ENCODE measurements at places on chromosomes 3 and 15.

GRCh38 chr3:154486949-154487348, 57.0 kb upstream of the GPR149 start:
- no peak for DNase-seq

DNA sequence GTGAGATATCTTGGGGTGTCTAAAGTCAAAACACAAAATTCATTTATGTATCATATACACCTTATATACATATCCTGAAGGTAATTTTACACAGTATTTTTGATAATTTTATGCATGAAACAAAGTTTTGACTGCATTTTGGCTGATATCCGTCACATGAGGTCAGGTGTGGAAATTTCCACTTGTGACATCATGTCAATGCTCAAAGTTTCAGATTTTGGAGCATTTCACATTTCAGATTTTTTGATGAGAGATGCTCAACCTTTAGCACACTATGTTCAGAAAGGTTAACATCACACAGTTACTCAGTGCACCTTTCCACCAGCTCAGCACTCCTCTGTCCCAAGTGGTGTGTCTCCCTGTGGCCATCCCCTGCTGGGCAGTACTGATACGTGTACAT, 37.7 kb upstream of the CPB1 start:
- no peak for DNase-seq

DNA sequence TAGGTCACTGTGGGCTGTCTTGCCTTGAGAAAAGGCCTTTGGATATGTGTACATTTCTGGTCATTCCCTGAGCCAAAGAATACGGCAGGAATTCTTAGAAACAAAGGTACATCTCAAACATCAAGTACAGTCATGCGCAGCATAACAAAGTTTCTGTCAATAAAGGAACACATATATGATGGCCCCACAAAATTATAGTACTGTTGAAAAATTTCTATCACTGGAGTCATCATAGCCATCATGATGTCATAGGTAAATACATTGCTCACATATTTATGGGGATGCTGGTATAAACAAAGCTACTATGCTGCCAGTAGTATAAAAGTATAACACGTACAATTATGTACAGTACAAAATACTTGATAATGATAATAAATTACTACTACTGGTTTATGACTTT, 38.9 kb upstream of the NECTIN3 start:
- DNase-seq: no peak

DNA sequence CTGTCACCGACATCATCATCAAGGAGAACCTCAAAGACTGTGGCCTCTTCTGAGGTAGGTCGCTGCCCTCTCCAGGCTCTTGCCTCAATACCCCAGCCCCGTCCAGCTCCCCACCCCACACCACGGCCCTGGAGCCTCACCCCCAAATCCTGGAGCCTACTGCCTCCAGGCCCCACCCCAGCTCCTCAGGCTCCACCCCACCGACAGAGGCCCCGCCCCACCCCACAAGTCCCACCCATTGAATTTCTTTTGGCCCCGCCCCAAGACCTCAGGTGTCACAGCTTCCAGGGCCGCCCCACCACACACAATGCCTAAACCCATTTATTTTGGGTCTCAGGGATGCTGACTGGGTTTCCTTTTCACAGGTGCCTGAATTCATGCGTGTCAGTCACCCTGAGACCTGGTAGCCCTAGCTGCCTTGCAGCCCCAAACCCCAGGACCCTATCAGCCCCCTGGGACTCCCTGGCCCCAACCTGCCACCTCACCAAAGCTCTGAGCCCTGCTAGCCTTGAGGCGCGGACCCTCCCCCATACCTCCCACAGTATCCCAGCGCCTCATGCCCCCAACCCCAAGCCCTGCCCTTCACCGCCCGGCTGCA, 3.6 kb downstream of the GNAT1 start:
- peak; percentile 14 for DNase-seq

GRCh38 chr15:46703871-46704637, 1013.3 kb upstream of the SEMA6D start:
- no peak for DNase-seq

DNA sequence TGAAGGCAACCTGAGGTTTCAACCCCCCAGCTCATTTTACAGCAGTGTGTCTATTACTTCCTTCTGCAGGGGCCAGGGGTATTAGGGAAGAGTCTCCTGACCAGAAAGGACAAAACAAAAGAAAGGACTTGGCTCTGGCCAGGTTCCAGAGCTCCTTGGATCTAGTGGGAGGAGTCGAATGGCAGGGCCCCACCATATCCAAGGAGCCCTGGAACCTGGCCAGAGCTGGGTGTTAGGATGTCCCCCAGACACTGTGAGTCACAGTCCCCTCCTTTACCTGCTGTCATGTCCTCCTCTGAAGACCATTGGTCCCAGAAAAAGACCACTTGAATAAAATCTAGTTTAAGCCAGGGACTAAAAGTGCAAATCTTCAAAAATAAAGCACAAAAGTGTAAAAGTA, 113.2 kb downstream of the EEFSEC start:
- DNase-seq: no peak

DNA sequence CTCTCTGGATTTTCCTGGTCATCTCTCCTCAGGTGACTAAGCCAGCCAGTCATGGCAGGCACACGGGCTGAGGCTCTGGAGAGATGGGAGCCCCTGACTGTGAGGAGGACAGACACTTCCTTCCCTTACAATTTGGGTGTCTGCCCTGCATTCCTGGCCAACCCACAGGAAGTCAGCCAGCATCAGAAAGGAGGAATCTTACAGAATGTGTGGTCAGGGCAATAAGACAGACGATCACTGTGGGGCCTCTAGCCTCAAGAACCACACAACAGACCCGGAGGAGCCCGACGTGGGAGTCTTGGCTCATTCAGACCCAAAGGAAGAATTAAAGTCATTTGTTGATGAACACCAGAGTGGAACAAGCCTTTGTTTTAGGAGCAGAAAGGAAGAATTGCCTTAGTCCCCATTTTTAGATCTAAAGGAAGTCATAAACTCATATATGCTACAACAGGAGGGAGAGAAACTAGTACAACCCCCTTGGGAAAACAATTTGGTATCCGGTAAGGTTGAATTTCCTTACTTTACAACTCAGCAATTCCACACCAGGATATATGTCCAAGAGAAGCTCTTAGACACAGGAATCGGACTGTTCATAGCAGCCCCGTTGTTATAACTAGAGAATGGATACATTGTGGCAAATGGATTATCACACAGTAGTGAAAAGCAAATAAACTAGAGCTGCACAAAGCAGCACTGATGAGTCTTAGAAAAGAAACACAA, 62.2 kb downstream of the ABTB1 start:
- no peak for DNase-seq

DNA sequence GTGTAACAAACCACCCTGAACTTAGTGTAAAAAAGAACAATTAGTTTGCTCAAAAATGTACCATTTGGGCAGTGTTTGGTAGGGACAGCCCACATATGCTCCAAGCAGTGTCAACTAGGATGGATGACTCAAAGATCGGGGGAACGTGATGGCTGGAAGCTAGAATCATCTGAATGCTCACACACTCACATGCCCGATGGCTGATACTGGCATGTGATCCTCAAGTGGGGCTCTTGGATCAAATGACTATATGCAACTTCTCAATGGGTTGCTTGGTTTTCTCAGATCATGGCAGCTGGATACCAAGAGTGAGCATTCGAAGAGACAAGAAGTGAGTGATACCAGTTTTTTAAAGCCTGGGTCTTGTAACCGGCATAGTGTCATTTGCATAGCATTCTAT, 335.9 kb upstream of the KCNMB2 start:
- no peak for DNase-seq
